Iris pigment epithelial cell (primary cell): ENCODE measurements at places on chromosomes 2 and 18.

DNA sequence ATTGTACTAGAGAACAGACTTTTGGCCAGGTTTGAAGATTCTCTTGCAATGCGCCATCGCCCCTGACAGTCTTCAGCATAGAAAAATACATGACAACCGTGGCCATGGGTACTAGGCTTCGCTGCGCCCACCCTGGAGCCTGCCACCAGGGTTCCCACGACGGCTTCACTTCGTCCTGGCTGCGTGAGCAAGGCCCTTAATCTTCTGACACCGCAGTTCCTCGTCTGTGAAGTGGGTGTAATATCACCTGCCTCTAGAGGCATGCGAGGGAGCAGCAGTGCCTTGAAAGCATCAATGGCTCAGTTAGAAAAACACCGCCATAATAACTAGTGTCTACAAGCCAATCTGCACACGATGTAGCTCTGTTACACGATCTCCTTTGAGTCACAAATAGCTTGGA lies 175.2 kb upstream of the HS6ST1 start:
- DNase-seq, result no peak

GRCh38 chr2:234033174-234033573 lies 17.3 kb upstream of the SPP2 start:
- peak; percentile 10 for DNase-seq

DNA sequence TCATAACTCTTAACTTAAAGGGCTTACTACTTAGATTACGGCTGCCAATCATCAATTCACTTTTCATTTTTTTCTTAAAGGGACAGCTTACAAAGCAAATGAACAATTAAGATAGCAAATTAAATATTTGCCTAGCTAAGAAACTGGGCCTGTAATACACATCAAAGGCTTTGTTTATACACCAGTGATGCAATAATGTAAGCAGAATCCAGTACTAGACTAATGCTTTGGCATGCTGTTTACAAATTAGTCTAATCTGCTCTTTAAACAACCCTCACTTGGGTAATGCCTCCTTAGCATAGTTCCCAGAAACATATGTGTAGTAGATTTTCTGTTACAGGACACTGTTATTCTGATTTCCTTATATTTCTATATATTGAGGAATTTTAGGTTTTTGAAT lies 105.8 kb downstream of the ARHGAP28 start:
- peak; percentile 37 for DNase-seq

DNA sequence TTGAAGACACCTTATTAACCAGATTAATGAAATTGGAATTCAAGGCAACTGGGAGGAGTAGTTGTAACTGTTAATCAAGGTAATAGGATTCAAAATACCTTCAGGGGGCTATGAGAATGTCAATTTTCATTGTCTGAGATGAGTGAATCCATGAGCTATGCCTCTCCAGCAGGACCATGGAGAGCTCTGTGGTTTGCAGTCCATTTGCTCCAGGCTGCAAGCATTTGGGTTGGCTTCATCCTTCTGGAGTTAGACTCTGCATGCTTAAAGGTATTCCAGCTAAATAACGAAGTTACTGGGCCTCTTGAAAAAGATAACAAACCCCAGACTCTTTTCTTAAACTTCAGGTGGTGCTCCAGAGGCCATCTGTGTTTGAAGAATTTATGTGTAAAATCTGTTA lies 207.1 kb upstream of the SLC8A1 start:
- DNase-seq, result peak; percentile 10
